Nephron progenitor cell (in vitro differentiated cells): ENCODE measurements at places on chromosomes 4 and X.

GRCh38 chrX:49242545-49243066 is 7.3 kb downstream of the CCDC22 start:
- DNase-seq: no peak

DNA sequence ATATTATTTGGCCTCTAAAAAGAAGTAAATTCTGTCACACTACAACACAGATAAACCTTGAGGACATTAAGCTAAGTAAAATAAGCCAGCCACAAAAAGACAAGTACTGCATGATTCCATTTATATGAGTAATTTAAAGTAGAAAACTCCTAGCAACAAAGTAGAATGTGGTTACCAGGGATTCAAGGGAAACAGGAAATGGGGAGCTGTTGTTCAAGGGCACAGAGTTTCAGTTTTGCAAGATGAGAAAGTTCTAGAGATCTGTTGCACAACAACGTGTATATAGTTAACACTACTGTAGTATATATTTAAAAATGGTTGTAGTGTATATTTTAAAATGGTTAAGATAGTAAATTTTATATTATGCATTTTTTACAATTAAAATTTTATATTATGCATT is 25.4 kb downstream of the SEC31A start:
- no peak for DNase-seq

- DNase-seq: no peak
Measured at GRCh38 chr4:132981611-132982010, 167.5 kb upstream of the PCDH10 start.

- no peak for DNase-seq
Measured at GRCh38 chr4:5260121-5260520, 208.8 kb downstream of the STK32B start.

DNA sequence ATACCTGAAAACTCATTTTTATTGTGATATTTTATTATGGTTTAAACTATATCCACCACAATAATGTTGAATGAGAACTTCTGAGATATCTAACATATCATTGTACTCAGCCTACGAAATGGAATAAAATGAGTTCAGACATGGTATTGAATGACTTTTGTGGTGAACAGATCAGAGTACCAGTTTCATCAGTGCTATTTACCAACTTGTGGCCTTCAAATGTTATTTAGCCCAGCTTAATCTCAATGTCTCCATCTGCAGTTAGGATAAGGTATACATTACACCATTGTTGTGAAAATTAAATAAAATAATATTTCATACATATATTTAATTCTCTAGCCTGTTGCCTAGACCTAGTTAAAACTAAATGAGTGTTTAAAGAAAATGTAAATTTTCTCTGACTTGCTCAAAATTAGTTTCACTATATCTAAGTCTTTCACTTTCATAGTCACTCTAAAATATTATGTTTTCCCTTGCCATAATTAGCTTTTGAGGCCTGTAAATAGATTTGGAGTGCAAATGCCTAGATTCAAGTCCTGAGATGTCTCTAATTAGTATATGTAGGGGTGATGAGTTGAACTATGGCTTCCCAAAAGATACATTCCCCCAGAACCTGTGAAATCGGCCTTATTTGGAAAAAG is 594.2 kb downstream of the STPG2 start:
- DNase-seq: no peak

- no peak for DNase-seq
Measured at GRCh38 chr4:13833171-13833804, 205.8 kb upstream of the BOD1L1 start.

DNA sequence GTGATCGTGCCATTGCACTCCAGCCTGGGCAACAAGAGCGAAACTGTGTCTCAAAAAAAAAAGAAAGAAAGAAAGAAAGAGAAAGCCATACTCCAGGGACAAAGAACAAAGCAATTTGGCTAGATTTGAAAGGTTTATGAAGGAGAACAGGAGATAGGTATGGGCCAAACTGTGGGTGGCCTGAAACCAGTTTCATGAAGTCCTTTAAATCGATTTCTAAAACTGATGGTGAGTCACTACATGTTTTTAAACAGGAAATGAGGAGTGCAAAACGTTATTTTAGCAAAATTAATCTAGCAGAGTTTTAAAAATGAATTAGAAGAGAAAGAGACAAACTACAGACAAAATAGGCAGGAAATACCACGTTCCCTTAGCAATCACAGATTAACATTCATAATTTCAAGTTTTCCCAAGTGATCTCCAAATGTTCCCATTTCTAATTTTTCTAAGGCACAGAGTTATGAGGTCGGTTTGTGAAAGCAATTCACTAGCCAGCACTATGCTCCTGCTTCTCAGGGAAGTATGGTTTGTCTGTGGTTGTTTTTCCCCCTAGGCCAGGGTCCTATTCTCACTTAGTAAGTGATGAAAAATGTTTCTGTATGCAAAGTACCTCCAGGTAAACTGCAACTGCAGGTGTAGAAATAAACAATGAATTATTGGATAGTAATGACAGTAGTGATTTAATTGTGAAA is 190.6 kb downstream of the PPP3CA start:
- no peak for DNase-seq

DNA sequence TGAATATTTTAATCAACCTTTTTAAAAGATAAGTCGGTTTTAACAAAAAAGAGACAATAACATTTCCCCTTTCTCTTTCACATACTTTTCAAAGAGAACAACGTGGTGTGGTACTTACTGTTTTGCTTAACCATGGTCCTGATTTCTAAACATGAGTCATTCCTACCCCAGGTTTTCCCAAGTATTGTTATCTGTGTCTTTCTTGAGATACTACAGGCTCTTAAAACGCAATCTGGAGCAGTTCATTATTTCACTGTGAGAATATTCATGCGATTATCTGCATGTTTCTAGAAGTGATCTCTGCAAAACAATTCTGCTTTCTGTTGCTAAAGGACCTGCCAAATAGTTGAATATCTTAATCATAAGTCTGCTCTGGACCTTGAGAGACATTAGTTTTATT is 127.3 kb downstream of the TENM3 start:
- no peak for DNase-seq

GRCh38 chr4:4260185-4260751 is 12.2 kb upstream of the TMEM128 start:
- DNase-seq: no peak

DNA sequence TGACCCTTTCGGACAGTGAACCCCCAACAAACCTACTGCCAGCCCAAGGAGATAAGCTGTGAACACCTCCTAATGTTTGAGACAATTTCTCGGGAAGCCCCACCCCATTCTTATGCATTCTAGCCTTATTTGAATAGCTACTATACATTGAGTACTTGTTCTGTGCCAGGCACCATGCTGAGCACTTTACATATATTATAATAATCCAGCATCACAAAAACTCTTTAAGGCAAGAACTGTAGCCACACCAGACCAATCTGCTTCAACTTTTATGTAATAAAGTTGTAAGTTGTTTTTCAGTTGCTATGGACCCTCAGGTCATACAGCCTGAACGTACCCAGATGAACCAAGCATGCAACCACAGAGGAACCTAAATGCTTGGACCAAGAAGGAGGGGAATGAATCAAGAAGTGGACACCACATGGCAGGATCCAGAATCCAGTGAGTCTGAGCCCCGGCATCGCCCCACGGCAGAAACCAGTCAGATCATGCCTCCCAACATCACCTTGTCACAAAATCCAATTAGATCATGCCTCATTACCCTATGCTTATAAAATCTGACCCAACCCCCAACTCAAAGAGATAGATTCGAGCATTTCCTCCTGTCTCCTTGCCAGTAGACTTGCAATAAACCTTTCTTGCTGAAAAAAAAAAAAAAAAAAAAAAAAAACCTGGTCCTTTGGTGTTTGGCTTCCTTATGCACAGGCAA is 225.0 kb downstream of the QDPR start:
- DNase-seq: no peak

GRCh38 chr4:17475481-17475880 is 36.4 kb downstream of the QDPR start:
- DNase-seq: no peak

DNA sequence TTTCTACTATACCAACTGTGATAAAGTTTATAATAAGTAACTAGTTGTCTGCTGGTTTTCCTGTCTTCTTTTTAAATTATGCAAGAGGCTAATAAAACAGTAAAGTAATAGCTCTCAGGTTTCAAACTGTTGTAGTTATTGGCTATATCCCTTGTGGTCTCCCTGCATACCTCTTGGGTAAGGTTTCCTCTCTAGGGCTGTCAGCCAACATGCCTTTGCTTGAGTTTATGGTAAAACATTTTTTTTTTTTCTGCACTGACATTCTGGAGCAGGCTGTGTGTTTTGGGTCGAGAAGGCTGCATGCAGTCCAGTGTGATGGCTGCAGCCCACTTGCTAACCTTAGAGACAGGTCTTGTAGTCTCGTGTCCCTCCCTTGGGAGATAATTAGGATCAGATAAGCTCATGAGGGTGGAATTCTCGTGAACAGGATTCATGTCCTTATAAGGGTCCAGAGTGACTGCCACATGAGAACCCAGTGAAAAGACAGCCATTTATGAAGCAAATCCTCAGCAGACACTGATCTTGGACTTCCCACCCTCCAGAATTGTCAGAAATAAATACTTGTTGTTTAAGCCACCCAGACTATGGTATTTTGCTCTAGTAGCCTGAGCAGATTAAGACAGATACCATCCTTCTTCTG is 831.2 kb downstream of the CCSER1 start:
- DNase-seq: peak; percentile 3

GRCh38 chr4:122855353-122855890 is 28.8 kb downstream of the FGF2 start:
- DNase-seq: no peak

GRCh38 chrX:17861489-17862011 is 452 bp upstream of the RAI2 start:
- DNase-seq: no peak

DNA sequence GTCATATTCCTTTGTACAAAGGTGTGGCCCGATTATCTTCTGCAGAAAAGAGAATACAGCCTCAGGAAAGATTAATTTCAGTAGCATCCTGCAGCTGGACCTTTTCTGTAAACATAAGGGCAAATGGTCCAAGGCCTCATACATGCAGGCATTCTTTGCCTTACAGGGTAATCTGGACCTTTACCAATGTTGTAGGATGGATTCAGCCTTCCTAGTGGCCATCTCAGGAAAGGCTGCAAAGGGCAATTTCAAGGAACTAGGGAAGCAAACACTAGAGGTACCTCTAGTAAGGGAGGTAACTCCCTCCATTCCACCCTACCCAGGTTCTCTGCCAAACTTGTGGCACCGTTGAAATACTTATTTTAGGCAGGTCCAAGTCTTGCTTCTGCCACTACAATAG is 43.0 kb downstream of the UGT2B28 start:
- DNase-seq: no peak

- no peak for DNase-seq
Measured at GRCh38 chr4:38967260-38968095, 64.7 kb downstream of the TMEM156 start.

DNA sequence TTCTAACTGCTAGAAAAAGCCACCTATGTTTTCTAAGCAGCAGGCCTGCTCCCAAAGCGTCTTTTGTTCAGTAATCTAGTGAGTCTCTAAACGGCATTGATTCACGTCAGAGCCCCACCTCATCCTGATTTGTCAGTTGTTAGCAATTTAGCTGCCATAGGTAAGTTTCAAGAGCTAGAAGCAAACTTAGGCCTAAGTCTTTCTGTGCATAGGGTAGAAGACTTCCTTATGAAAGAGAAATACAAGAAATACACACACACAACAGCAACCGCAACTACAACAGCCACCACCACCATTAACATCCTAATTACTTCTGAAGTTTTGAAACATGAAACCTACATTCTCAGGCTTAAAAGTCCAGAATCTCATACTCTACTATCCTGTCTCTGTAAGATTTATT is 531.1 kb upstream of the SPANXN1 start:
- no peak for DNase-seq

DNA sequence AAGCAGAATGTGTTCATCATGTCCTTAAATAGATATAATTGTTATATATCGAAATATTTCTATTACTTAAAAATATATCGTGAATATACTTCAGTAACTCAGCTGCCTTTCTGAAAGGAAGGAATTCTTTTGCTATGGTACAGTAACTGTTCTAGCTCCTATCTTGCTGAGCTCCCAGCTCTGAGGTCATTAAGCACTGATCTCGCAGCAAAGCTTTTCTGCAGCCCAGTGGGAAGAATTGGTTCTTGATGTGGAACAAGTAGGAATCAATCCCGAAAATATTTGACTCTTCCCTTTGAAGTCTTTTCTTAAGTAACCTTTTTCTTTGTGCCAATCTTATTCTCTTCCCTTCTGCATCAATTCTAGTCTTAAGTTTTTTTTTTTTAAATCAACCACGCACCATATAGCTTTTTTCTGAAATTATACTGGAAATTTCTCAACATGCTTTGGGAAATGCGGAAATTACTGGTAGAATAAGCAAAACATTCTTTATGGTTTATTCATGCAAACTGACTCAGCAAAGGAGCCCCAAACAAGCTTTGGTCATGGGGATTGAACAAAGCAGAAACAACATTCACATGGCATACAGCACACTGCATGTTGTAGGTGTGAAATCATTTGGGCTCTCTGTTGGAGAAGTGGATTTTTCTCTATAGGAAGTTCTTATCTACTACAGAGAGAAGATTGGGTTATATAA is 428.9 kb upstream of the GNPDA2 start:
- no peak for DNase-seq

DNA sequence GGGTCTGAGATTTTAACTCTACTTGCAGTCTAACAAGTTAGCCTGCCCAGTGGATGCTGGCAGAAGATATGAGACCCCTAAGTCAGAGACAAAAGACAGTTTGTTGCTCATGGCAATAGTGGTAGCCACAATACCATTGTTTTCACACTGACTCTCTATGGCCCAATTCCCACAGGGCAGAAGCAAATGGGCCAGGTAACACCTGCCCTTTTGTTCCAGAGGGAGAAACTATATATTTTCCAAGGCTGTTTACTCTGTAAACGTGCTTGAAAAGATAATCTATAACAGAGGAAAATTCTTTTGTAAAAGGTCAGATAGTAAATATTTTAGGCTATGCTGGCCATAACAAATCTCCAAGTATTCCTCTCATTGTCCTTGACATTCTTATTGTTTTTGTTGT is 57.2 kb upstream of the NPNT start:
- DNase-seq: no peak

- DNase-seq: no peak
Measured at GRCh38 chr4:48047421-48047844, 30.9 kb downstream of the NIPAL1 start.

DNA sequence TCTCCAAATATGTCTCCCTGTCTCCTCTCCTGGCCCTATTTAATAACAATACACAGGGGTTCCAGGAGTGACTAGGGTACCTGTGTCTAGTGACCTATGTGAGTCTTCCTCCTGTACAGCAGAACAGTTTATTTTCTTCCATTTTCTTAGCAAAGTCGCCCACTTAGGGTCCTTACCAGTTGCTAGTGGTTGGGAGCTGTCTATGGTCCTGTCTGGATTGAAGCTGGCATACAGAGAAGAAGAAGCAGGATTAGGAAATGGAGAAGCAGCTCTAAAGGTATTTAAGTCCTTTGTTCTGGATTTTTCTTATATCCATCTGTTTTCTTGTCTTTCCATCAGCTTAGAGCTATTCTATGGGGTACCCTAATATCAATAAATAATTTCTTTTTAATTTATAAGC is 587.1 kb upstream of the CPEB2 start:
- DNase-seq: peak; percentile 39

GRCh38 chr4:130336585-130337217 is 1240.7 kb downstream of the C4orf33 start:
- DNase-seq: no peak
